ENCODE measurements at places on chromosomes 6 and 20. TPM values are rescaled to one million over a fixed set of nuclear protein-coding genes. Genes with fewer than 3 reads are reported as not detected.

- DNase-seq = peak; percentile 77
These were observed 99.8 kb upstream of the FOXA2 start for GRCh38 chr20:22684072-22684762.

DNA sequence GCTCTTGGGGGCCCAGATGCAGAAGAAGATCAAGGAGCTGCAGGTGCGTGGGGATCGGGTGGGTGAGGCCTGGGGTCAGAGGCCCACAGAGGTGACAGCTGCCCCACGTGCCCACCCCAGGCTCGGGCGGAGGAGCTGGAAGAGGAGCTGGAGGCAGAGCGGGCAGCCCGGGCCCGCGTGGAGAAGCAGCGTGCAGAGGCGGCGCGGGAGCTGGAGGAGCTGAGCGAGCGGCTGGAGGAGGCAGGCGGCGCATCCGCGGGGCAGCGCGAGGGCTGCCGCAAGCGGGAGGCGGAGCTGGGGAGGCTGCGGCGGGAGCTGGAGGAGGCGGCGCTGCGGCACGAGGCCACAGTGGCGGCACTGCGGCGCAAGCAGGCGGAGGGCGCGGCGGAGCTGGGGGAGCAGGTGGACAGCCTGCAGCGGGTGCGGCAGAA lies 41.5 kb downstream of the MYH7B start:
- DNase-seq = peak; percentile 64

GRCh38 chr20:13017883-13018535 lies 9.2 kb downstream of the SPTLC3 start:
- no peak for DNase-seq

- peak; percentile 73 for DNase-seq
These were observed 1.1 kb downstream of the SPTLC3 start for GRCh38 chr20:13009682-13010406.

GRCh38 chr6:65964261-65964660 lies 257.2 kb upstream of the EYS start:
- DNase-seq = no peak

DNA sequence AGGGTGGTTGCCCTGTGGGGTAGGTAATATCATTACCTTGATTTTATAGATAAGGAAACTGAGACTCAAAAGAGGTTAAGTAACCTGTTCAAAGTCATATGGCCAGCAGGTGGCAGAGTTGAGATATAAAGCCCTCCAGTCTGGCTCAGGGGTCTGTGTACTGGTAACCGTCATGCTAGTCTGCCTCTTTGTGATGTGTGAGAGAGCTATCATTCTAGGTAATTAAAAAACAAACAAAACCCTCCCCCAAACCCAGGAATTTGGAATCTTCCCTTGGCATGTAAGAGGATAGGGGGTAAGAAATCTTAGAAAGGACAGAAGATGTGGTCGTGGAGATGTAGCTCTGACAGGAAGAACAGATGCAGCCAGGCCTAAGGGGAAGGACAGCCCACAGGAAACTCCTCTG lies 206.0 kb downstream of the CDC5L start:
- DNase-seq = peak; percentile 63

GRCh38 chr6:54681267-54681666 lies 165.3 kb upstream of the FAM83B start:
- no peak for DNase-seq

- no peak for DNase-seq
These were observed 215.2 kb downstream of the TAF4 start for GRCh38 chr20:61850457-61850856.

GRCh38 chr6:25612666-25613065 lies 39.3 kb upstream of the SCGN start:
- DNase-seq = no peak

GRCh38 chr6:56699066-56699654 lies 56.5 kb upstream of the DST start:
- peak; percentile 22 for DNase-seq

- no peak for DNase-seq
These were observed 161.5 kb downstream of the MYLK4 start for GRCh38 chr6:2589171-2589661.

DNA sequence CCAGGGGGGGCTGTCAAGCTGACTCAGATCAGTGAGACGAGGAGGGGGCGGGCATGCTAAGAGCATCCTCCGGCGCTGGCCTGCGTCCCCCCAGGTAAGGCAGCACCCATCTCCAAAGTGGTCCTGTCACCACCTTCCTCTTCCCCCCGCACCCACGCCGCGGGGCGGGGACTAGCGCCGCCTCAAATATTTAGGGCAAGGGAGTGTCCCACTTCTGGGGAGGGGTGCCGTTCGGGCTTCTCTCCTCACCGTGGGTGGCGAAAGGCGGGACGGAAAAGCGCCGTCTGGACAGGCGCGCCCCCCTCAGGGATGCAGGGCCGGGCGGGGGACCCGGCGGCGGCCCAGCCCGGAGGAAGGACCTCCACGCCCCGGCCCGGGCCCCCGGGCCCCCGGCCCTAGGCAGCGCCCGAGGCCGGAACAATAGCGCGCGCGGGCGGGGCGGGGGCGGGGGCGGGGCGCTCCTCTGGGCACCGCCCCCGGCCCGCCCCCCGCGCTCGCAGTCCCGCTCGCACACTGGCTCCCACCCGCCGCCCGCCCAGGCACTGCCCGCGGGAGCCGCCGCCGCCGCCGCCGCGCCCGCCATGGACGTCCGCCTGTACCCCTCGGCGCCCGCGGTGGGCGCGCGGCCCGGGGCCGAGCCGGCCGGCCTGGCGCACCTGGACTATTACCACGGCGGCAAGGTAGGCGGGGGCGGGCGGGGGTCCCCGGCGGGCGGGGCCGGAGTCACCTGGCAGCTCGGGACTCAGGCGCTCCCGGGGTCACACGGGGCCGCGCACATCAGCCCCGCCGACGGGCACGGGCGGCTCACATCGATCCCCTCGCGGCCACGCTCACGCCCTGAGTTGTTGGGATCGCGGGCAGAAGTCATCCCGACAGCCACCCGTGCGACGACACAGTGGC lies at the start of gene TOX2:
TOX2 (plus strand) TSS at position 542 of the 900 bp plus-strand sequence; CDS start at position 582, 40 bp downstream.
- no peak for DNase-seq

- DNase-seq = no peak
These were observed 500.1 kb upstream of the JAG1 start for GRCh38 chr20:11173916-11174315.

- DNase-seq = no peak
These were observed 257.8 kb downstream of the GMDS start for GRCh38 chr6:1987640-1988039.

DNA sequence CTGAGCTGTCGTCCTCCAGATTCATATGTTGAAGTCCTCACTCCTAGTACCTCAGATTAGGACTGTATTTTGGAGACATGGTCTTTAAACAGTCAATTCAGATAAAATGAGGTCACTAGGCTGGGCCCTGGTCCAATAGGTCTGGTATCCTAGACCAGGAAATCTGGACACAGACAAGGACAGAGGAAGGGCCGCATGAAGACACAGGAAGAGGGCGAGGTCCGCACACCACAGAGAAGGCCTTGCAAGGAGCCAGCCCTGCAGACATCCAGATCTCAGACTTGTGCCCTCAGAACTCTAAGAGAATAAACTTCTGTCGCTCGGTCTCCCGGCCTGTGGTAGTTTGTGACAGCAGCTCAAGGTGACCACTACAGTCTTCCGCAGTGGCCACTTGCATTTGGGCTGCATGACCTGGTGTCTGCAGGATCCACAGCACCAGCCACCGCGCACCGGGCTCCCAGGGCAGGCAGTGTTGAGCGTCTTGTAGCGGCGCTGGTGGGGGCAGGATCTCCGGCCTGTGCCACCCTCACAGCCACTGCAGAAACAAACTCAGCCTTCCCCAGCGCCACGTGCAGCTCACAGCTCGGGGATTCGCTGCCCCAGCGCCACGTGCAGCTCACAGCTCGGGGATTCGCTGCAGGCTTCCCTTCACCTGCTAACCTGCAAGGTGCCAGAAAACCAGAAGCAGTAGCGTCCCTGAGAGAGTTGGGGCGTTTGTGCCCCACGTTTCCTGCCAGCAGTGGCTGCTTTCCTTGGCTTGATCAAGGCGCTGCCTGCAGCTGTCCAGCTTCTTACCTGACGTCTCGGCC lies 6.0 kb upstream of the RBM38 start:
- DNase-seq = no peak

DNA sequence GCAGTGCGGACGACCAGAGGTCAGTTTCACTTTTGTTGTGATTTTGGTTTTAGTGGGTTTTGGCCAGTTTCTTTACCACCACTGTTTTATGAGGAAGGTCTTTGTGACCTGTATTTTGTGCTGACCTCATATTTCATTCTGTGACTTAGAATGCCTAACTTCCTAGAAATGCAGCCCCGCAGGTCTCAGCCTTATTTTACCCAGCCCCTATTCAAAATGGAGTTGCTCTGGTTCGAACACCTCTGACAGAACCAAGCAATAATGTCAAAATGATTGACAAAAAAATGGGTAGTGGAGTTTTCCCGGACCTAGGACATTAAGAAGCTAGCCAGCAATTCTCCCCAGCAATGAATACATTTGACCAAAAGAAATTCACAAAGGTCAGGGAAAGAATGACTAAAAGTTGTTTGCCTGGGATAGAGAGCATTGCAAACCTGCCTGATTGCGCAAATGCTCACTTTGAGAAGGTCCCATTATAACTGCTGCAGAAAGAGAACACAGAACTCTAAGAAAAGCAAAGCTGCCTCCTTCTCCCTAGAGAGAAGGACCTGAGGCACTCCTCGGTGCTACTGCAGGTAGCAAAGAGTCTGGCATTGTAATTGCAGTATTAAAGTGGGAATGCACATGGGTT lies 288.8 kb downstream of the ADGB start:
- no peak for DNase-seq

- DNase-seq = no peak
These were observed 14.6 kb downstream of the MYBL2 start for GRCh38 chr20:43681468-43681942.

- no peak for DNase-seq
These were observed 3.4 kb downstream of the UBE3D start for GRCh38 chr6:83062225-83062624.

- DNase-seq = no peak
These were observed 85.3 kb downstream of the NKAIN2 start for GRCh38 chr6:123888771-123889513.

GRCh38 chr20:1933465-1933870 lies 38.3 kb downstream of the SIRPA start:
- DNase-seq = no peak

DNA sequence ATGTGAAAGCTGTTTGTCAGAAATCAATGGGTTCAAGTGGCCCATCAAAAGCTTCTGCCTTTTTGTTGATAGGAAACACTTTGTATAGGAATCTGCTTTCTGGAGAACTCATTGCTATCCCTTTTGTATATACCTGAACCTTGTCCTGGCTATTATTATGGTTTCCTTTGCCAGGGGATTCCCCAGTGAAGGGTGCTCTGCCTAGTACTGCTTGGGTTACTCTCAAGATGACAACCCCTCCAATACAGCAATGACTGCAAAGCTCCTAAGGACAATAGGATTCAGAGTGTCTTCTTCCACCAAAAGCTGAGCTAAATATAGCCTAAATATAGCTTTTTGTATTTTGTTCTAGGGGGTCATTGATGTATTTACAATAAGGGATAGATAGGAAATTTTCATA lies 54.0 kb upstream of the PTPRK start:
- no peak for DNase-seq

DNA sequence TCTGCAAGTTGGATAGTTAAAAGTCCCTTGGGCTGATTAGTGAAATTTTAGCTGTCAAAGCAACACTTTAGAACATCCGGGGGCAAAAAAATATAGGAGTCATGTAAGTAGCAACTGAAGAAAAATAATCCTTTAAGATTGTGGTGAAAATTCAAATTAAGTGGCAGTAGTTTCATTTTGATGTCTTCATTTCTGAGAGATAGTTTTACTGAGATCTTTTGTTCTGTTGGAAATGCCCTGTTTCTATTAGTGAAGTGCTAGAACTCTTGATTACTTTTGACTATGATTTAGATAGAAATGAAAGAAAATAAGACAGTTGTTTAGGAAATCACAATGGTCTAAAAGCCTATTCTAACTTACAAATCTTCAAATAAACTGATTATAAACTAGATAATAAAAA lies 587.3 kb upstream of the MMS22L start:
- DNase-seq = no peak

GRCh38 chr6:146028252-146028795 lies 538 bp upstream of the GRM1 start:
- DNase-seq = peak; percentile 66

- no peak for DNase-seq
These were observed 227.9 kb downstream of the LAMA2 start for GRCh38 chr6:129110690-129111343.

Gene PLG
- polyA plus RNA-seq = 13.6 TPM

Gene MROH8
- 9.0 TPM for polyA plus RNA-seq

Gene GSTA2
- polyA plus RNA-seq = 0.34 TPM

Gene COL20A1
- 1.2 TPM for polyA plus RNA-seq

Gene HSPA12B
- 11.8 TPM for polyA plus RNA-seq

Gene PRL
- not detected for polyA plus RNA-seq

All from renal pelvis (tissue), 12 donors.